ENCODE measurements at places on chromosomes 4 and X.

- no peak for DNase-seq
Measured at GRCh38 chr4:112284662-112285411, 867 bp downstream of the TIFA start.

DNA sequence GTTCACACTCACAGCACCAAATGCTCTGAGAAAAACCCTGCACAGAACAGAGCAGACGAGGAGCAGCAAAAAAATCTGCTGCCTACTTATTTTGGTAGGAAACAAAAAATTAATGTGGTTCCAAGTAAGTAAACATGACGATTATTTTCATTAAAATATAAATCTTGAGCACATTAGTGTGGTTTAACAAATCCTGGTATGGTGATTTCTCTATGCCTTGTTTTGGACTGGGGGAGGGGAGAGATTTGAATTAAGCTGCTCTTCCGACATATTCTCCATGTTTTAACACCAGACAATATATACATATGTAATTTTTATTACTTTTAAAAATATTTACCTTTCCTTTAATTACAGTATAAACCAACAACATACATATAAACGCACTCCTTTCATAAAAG lies 1.8 kb downstream of the CAMK2D start:
- DNase-seq = no peak

DNA sequence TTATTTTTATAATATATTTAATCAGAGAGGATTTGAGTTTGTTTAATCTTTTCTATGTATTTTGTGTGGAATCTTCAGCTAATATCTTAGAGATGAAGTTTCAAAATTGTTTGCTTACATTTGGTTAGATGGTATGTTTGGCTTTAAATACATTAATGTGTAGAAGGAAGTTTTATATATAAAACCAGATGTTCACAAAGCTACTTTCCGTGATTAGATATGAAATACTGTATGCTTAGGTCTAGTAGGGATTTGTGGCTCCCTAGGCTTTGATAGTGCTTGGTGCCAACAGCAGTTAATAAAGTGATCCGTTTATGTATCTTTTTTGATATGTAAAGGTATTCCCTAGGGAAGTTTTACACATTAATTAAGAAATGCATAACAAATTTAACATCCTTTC lies 223.0 kb downstream of the ARHGAP10 start:
- DNase-seq = no peak

- DNase-seq = no peak
Measured at GRCh38 chrX:17563515-17563914, 173.8 kb upstream of the SCML1 start.

GRCh38 chr4:125200556-125200955 lies 114.2 kb upstream of the FAT4 start:
- no peak for DNase-seq

Data from neural crest cell (in vitro differentiated cells).